Suppressor macrophage treated with lipopolysaccharide for 1 hour (primary cell): ENCODE measurements at places on chromosomes 5 and 9.

- no peak for DNase-seq
These were observed 330.5 kb downstream of the TLR4 start for GRCh38 chr9:118034701-118035100.

GRCh38 chr5:74954919-74955318, 88.7 kb upstream of the FAM169A start:
- DNase-seq, result no peak

GRCh38 chr9:100774962-100775361, 197.1 kb downstream of the CAVIN4 start:
- no peak for DNase-seq

DNA sequence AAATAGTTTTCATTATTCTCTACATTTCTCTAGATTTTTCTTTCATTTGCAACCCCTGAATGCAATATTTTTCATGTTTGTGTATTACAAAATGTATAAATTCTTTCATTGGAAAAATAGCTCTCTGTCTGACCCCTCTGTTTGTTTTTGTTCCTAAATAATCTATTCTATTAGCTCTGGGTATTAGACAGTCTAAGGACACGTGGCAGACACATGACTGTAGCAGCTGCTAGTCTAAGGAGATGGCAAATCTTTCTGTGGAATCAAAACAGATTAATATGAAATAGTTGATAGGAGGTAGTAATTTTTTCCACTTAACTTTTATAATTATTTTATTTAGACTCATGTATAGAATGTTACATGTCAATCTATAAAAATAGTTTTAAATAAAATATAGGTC, 21.4 kb upstream of the SPATA9 start:
- DNase-seq, result no peak

DNA sequence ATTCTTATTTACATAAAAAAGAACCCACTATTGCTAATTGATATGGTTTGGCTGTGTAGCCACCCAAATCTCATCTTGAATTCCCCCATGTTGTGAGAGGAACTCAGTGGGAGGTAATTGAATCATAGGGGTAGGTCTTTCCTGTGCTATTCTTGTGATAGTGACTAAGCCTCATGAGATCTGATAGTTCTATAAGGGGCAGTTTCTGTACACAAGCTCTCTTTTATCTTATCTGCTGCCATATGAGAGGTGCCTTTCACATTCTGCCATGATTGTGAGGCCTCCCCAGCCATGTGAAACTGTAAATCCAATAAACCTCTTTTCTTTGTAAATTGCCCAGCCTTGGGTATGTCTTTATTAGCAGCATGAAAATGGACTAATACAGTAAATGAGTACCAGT, 58.2 kb upstream of the PRR16 start:
- peak; percentile 91 for DNase-seq

DNA sequence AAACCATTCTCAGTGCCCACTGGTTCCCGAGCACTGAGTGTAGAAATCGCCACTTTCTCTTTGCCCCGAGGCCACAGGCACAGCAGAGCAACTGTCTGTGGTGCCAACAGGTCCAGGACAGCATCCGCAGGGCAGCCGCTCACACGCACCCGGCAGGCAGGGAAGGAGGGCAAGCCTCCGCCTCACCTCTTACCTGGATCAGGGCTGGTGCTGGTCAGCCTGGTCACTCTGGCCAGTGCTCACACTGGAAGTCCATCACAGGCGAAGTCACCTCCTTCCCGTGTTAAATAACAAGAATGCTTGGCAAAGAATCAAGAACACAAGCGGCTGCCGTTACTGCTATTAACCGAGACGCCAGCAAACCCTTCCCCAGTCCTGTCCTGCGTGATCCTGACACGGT, 13.7 kb downstream of the DIPK1B start:
- DNase-seq, result no peak

DNA sequence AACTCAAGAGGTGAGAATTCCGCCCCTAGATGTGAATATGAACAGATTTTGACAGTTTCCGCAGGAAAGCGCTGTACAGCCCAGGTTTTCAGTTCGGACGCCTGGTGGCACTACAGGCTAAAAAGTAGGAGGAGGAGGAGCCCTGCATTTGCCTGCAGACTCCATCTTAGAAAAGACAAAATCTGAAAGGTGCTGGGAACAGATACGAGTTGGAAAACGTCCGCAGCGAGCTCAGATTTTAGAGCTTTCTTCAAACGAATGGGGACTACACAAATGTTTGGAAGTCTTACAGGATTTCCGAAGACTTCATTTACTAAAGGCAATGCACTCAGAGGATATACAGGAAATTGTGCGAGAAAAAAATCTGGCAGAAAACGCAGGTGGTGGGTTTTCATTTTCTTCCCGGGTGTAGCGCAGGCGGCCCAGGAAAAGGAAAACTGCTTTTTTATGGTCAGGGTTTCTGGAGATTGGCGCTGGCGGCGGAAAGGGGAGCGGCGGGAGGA, 9.9 kb upstream of the PCDHB2 start:
- DNase-seq, result no peak

DNA sequence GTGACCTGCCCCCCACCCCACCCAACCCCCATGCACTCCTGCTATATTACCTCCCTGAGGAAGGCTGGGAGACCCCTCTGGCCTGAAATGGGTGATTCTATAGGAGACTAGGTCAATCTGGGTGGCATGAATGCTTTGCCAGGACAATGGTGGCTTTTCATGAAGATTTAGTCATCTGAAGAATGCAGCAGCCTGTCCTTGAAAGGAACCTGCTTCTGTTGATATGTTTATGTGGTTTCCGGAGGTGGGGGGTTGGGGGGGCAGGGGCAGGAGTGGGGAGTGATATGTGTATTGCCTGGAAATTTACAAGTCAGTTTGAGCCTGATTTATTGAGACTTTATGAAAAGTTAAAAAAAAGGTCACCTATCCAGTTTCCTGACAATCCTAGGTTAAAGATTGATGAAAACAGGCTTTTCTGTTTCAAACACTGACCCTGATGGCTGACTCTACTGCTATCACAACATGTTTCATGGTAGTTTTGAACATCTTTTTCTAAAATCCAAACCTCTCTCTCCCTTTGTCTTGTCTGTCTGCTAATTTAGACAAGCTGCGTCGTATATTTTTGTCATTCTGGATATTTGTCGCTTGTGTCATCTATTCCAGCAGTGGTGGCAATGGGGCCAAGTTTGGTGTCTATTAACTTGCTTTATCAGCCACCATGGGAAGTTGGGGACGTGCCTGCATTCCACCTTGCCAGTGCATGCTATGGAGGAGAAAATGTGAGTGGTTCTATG, 153.7 kb upstream of the EGFLAM start:
- no peak for DNase-seq

DNA sequence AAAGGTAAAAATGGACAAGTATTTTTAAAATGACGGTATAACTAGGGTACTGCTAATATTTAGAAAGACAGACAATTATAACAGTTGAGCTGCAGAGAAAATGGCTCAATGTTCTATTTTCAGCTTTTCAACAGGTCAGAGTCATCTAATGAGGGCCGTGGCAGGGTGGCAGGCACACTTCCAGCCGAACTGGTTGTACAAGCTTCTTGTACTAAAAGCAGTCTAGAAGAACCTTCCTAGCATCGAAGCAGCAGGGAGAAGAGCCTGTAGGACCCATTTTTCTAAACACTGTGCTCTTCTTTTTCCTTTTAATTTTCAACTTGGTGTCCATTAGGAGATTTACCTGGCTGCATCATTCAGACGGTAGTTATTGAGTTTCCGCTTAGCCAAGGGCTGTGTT, 85.6 kb downstream of the SLC28A3 start:
- DNase-seq, result no peak

- DNase-seq, result peak; percentile 42
These were observed 30.9 kb downstream of the ZFR start for GRCh38 chr5:32413466-32414263.

GRCh38 chr5:1509346-1510085, 14.2 kb downstream of the LPCAT1 start:
- DNase-seq, result no peak
